ENCODE measurements at places on chromosomes 5 and 9.

- DNase-seq: no peak
These were observed 72.5 kb downstream of the NDFIP1 start for GRCh38 chr5:142181096-142181495.

- DNase-seq: no peak
These were observed 9.1 kb downstream of the TGFBR1 start for GRCh38 chr9:99114049-99114440.

DNA sequence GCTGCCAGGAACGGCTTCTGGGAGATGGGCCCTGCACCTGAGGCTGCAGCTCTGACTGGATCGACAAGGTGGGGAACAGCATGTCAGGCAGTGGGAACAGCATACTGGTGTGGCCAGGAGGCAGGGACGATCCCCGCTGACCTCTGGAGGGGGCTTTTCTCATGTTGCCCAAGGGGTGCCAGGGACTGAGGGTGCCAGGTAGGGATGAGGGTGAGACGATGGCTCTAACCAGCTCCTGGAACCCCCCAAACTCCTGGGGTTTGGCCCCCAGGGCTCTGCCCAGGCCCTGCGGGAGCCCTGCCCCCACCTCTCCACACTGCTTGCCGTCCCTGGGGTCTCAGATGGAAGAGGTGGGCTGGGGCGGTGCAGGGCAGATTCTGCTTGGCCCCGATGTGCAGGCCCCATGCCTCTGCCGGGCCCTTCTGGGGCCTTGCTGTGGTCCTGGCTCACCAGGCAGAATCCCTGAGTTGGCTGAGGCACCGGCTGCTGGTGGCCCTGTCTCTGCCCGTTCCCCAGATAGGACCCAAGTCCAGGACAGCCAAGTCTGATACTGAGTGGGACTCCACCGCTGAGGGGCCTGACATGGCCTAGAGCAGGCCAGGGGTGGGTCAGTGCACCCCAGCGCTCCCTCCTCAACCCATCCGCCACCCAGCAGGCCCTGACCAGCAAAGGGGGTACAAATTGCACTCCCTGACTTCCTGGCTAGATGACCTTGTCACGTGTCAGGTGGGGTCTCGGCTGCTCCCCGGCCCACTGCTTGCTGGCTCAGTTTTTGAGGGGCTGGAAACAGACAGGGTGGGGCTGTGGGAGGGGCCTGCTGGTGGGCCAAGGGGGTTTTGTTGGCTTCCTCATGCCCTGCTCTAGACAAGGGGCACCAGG is 28.4 kb upstream of the RNF130 start:
- DNase-seq: no peak

DNA sequence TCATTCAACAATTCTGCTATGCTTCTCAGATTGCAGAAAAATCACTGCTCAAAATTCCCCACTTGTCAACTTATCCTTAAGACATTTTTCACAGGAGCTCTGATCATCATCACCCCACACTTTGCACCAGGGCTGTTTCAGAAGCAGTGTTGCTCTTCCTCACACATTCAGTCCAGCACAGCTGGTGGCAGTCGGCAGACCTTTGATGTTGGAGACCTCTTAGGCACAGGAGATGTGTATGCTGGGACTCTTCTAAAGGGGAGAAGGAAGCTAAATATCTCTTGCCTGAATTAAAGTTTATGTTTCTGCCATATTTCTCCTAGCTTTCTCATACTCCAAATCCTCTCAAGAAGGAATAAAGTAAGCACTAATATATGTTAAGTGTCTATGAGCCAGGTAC is 44.8 kb upstream of the SSBP2 start:
- DNase-seq: no peak

- no peak for DNase-seq
These were observed 15.5 kb upstream of the MEGF9 start for GRCh38 chr9:120729791-120730241.

DNA sequence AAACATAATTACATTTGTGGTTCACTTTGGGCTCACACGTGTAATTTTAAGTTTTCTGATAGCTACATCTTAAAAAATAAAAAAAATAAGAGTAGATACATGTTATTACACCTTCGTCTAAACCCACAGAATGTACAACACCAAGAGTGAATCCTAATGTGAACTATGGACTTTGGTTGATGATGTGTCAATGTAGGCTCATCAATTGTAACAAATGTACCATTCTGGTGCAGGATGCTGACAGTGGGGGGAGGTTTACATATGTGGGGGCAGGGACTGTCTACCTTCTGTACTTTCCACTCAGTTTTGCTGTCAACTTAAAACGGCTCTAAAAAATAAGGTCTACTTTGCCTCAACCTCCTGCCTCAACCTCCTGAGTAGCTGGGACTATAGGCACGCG is 2.5 kb upstream of the RECK start:
- no peak for DNase-seq

GRCh38 chr5:93677359-93677891 is 64.0 kb downstream of the POU5F2 start:
- DNase-seq: no peak

DNA sequence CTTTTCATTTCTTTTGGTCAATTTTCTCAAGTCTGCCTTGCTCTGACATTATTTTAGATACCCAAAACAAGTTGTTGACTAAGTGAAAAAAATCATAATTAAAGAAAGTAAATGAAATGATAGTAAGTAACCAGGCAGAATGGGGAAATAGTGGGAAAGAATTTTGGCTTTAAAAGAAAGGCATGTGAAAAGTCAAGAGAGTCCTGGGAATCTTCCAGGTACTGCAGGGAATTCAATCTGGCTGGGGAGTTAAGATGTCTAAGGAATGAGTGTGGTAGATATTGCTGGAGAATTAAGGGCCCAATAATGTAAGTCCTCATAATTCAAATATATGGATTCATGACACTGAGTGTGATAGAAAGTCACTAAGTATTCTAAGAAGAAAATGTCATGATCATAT is 123.1 kb upstream of the PAPPA start:
- no peak for DNase-seq

GRCh38 chr9:6646293-6646636 is 736 bp upstream of the GLDC start:
- peak; percentile 58 for DNase-seq

- no peak for DNase-seq
These were observed at the start of gene PCDHA4 for GRCh38 chr5:140806834-140807775. PCDHA4 (plus strand) TSS chr5:140807068.

GRCh38 chr5:151284392-151284967 is 19.1 kb downstream of the SLC36A3 start:
- DNase-seq: no peak

GRCh38 chr5:55188656-55189540 is 15.9 kb upstream of the CDC20B start:
- DNase-seq: no peak

GRCh38 chr5:57805732-57806131 is 323.1 kb upstream of the ACTBL2 start:
- no peak for DNase-seq

GRCh38 chr9:74066605-74067004 is 430.5 kb upstream of the RORB start:
- no peak for DNase-seq

GRCh38 chr9:32350682-32351081 is 33.8 kb upstream of the ACO1 start:
- no peak for DNase-seq

GRCh38 chr9:131335368-131335755 is 45.8 kb downstream of the PLPP7 start:
- DNase-seq: no peak

- DNase-seq: no peak
These were observed 19.7 kb downstream of the MEGF9 start for GRCh38 chr9:120694559-120694958.

- DNase-seq: no peak
These were observed 10.5 kb downstream of the ARSB start for GRCh38 chr5:78974601-78975000.

- DNase-seq: no peak
These were observed 711.8 kb upstream of the WWC1 start for GRCh38 chr5:167579693-167580055.

DNA sequence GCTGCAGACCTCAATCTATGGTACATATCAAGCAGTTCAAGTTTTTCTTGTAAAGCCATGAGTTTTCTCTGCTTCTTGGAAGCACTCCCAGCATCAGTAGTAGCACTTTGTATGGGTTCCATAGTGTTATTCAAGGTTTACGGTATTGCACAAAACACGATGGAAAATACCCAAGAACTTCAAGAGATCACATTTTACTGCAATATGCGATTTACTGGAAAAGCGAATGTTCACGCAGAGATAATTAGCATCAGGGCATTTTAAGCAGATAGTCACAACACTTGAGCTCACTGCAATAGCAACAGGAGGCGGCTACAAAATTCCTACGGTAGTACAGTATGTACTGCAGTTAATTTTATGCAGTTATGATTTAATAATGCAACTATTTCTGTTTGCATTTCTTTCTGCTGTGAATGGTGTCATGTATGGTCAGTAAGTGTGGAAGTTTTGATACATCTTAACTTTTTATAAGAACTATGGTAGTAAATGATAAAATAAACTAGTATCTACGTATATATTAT is 200.8 kb downstream of the SMARCA2 start:
- no peak for DNase-seq

GRCh38 chr5:129771058-129771838 is 23.4 kb downstream of the MINAR2 start:
- DNase-seq: peak; percentile 22

GRCh38 chr5:92514896-92515295 is 1066.1 kb downstream of the NR2F1-AS1 start:
- DNase-seq: no peak

- DNase-seq: no peak
These were observed 1166.5 kb upstream of the CDH18 start for GRCh38 chr5:21154526-21154925.

DNA sequence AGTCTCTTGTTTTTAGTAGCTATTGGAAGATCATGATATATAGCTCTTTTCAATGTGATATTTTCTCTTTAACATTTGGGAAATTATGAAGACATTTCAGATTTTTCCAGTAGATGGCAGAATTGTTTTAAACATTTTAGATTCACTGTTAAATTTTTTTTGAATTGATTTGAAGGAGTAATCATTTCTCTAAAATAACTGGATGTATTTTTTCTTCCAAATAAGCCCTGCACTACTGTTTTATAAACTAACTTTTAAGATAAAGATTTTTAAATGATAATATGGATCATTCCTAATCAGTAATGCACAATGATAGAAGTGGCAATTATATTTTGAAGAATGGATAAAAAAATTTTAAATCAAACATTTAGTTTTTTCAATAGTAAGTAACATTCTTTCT is 14.2 kb downstream of the NDUFAF2 start:
- no peak for DNase-seq

DNA sequence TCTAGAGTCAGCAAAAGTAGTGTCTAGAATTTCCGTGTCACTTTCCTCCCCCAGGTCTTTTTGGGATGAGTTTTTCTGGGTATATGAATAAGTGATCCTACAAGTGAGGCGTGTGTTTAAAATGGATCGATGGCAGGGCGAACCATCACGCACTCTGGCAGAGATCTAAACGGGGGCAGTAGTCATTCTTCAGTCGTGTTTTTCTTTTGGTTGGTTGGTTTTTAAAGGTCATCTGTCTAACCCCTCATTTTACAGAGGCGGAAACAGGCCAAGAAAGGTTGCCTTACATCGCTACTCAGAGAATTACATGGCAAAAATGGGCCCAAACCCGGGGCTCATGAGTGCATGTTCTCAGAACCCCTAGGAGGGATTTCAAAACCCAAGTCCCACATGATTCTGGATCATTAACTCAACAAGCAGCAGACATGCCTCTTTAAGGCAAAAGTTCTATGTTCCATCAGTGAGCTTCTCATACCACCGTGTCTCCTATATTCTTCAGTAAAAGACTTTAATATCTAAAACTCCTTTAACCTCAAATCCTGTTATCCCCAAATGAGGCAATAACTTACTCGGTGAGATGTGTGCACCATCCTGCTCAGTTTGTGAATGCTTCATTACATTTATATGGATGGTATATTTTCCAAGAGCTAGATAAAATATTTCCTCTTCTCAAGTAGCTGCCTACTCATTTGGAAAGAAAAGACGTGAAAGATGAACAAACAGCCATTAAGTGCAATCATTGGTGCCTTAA is 145.8 kb downstream of the AOPEP start:
- no peak for DNase-seq

DNA sequence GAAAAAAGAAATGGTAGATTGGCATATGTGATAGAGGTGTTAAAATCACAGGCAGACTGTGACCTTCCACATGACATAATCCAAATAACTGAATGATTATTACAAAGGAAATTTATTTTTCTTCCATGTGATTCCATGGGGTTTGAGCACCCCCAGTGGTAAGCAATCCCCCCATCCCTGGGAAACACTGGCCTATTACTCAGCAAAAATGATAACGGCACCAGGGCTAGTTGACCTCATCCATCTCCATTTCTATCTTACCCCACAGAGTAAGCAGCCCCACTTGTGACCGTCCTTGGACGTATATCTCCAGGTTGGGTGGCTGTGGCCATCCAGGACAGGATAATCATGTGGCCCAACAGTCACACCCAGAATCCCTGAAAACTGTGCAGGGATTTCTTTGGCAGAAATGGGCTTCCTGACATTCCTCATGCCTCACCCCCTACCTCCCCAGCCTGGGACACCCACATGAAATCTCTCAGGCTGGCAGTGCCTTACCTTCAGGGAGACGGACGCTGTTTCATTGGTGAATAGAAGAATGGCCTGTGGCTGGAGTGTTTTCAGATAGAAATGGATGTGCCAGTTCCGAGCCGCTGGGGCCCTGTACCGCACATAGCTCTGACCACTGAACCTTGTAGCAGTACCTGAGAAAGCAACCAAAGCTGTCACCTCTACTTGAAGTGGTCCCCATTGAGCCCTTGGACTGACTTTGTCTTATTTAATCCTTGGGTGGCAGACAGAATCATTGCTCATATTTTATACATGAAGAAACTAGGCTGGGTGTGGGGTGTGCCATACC is 69.9 kb downstream of the SLC36A1 start:
- DNase-seq: no peak

Measured in GM12864 (cell line).